H7 (cell line): ENCODE measurements at places on chromosomes 4 and X. TPM values are rescaled to one million over a fixed set of nuclear protein-coding genes. Genes with fewer than 3 reads are reported as not detected.

DNA sequence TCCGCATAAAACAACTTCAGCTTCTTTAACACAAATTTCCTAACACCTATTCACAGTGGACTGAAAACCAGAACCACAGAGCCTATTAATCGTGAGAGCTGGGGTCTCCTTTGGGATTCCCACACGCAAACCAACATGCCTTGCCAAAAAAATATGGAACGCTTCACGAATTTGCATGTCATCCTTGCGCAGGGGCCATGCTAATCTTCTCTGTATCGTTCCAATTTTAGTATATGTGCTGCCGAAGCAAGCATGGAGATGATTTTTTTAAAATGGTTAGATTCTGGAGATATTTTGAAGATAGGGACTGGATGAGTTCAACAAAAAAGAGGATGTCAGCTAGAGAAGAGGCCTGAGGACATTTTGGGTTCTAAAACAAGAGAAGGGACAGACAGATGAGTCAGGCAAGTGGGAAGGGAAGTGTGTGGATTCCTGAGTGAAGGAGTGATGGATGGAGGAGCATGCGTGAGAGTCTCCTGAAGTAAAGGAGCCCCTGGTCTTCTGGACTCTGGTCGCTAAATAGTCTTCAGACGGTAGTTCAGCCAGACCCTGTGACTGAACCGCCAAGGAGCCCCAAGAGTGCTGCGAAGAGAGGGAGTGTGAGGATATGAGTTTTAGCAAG, 9.5 kb upstream of the GATA1 start:
- no peak for DNase-seq

- no peak for DNase-seq
Measured at GRCh38 chr4:16092682-16093319, 9.0 kb upstream of the PROM1 start.

Gene GSTCD
- total RNA-seq = 25.1 and 36.7 TPM in 2 replicates

DNA sequence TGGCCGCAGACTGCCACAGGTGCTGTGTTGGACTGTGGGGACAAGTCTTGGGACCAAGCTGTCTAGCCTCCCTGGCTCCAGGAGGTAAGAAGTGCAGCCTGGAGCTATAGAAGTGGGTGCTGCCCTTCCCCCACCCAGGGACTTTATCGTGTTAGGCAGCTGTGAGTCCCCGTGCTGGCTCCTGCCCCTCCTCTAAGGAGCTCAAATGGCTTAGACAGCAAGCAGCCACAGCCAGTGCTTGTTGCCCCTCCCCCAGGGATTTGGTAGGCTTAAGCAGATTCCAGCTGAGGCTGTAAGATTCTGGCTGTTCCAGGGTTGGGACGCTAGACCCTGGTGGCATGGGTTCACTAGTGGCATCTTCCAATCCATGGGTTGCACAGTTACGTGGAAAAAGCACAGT, 979.4 kb upstream of the PCDH10 start:
- DNase-seq = no peak

- no peak for DNase-seq
Measured at GRCh38 chrX:44619039-44619438, 76.4 kb upstream of the FUNDC1 start.

- no peak for DNase-seq
Measured at GRCh38 chr4:14952352-14952751, 49.9 kb upstream of the CPEB2 start.

- no peak for DNase-seq
Measured at GRCh38 chrX:151596282-151596681, 32.8 kb downstream of the PASD1 start.

DNA sequence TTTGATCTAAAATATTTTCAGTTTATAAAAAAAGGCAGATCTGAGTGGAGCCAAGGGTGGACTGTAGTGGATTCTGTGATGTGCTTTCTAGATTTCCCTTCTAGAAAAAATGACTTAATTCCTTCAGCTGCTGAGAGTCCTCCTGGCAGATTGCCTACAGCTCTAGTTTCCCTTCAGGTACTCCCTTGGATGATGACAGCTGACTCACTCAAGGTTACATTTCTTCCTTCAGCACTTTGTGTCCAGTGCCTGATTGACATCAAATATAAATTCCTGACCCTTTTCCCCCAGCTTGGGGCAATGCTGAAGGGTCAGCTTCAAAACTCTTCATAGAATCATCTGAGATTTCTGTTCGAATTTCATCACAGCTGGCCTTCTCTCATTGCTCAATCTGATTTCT, 161.7 kb downstream of the EMCN start:
- no peak for DNase-seq

GRCh38 chr4:19592391-19592790, 659.3 kb upstream of the SLIT2 start:
- DNase-seq = no peak

DNA sequence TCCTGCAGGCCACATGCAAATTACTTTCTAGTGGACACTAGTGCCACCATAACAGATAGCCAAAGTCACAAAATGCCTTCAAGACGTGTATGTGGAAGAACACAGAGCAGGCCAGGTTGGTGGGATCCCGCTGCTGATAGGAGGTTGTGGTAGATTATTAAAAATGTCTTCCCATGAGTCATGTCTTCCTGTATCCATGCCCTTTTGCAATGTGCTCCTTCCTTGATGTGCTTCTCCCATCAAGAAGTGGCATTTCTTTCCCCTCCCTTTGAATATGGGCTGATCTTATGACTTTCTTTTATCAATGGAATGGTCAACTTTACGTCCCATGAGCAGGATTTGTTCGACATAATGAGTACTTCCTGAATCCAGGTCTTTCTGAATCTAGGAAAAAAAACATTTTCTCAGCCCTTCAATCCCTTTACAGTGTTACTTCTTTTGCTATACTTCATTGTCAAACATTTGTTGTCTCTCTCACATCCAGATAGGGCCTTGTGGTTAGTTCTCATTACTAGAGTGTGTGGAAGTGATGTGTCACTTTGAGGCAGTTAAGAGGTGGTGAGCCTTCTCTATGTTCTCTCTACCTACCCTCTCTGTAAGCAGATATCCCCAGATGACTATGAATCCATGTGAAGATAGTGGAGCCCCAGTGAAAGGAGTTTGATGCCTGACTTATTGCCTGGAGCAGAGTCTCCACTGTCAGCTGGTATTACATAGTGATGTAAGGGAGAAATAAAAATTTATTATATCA, 519.2 kb upstream of the DIPK2B start:
- no peak for DNase-seq

Gene GPR50
- 0.55 and 1.5 TPM in 2 replicates for total RNA-seq

Gene EPGN
- not detected in 2 replicates for total RNA-seq

DNA sequence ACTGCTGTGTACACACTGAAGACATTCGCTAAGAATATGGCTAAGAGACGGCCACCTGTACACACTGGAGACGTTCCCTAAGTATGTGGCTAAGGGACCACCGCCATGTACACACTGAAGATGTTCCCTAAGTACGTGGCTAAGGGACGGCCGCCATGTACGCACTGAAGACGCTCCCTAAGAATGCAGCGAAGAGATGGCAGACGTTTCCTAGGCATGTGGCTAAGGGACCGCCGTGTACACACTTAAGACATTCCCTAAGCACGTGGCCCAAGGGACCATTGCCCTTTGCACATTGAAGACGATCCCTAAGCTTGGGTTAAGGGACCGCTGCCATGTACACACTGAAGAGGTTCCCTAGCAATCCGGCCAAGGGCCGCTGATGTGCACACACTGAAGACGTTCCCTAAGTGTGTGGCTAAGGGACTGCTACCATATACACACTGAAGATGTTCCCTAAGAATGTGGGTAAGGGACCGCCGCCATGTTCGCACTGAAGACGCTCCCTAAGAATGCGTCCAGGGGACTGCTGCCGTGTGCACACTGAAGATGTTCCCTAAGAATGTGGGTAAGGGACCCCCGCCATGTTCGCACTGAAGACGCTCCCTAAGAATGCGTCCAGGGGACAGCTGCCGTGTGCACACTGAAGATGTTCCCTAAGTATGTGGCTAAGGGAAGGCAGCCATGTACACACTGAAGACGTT, 36.7 kb downstream of the DHRSX start:
- no peak for DNase-seq

DNA sequence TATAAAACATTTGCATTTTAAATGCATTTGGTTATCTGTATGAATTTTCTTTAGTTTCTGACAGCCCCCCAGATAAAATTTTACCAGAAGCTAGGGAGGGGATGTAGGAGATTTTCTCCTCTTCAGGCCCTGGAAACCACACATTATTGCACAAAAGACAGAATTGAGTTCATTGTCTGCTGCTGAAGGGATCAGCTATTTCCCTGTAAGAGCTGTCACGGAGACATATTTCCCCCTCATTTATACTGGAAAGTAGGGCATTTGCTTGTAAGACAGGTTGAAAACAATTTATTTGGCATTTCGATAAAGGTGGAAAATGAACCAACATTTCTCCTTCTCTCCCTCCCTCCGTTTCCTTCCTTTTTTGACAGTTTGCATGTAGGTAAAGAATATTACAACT, 241.3 kb upstream of the LCORL start:
- DNase-seq = no peak

GRCh38 chr4:79209081-79209480, 116.8 kb downstream of the NAA11 start:
- DNase-seq = no peak

DNA sequence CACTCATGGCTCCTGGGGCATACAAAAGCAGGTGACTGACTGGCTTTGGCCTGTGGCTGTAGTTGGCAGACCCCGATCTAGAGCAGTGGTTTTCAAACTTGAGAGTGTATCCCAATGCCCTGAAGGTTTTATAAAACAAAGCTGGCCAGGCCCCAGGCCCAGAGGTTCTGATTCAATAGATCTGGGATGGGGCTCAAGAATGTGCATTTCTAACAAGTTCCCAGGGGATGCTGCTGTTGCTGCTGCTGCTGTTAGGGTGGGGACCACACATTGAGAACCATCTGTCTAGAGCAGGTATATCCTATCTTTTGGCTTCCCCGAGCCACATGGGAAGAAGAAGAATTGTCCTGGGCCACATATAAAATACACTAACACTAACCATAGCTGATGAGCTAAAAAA, 7.3 kb downstream of the AIFM1 start:
- no peak for DNase-seq

DNA sequence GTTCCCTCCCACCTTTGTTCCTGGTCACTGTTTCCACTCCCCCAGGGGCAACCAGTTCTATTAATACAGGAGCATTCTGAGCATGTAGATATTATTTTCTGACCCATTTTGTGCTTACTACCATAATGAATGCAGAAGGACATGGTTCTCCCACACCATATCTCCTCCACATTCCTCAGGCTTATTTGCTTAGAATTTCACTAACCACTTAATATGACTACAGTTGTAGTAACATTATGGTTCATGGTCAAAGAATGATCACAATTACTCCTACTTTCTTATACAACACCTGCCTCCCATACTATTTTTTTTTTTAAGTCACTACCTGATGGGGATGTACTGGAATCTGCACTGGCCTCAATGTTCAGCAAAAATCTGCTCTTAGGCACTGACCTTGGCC, 7.5 kb upstream of the FAM184B start:
- no peak for DNase-seq

- DNase-seq = no peak
Measured at GRCh38 chrX:10564484-10564883, 55.9 kb downstream of the MID1 start.

Gene BANK1
- total RNA-seq = 1.3 TPM in 1 of 2 replicates, not detected in the other

DNA sequence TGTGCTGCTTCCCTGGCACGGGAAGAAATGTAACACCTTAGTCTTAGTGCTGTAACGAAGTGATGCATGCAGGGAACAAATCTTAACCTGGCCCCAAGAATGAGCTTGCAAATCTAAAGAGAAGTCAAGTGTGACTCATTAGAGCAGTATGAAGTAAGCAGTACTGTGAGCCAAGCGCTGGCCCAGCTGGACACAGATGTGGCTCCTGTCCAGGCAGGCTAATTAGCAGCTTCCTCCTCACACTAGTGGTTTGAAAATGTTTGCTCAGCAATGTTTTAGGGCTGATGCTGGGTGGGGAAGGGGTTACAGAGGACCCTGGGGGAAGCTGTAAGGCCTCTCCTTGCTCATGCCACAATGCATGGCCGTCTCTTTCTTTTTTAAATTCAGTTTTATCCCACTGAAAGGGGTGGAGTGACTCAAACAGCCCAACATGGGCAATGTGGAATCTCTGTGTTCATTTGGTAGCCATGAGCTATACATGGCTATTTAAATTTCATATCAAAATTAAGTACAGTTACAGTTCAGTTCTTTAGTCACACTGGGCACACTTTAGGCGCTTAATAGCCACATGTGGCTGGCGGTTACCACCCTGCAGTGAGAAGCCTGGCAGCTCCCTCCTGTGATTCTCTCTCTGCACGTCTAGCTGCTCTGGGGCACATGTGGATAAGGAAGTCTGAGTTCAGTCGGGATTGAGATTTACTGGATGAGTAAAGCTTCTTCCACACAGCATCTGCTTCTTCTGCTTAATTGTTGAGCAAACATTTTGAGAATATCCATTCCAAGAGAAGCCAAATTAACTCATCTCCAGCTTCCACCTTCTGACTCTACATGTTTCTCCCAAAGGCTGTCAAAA, 48.8 kb downstream of the MAP7D2 start:
- DNase-seq = no peak

GRCh38 chr4:176964116-176964691, 171.5 kb upstream of the VEGFC start:
- no peak for DNase-seq
